PC-3 (cell line): ENCODE measurements at places on chromosomes 1 and 21. TPM values are rescaled to one million over a fixed set of nuclear protein-coding genes. Genes with fewer than 3 reads are reported as not detected.

- peak; percentile 74 for DNase-seq
Measured at GRCh38 chr1:35557118-35557610, at the start of gene KIAA0319L. KIAA0319L (minus strand) TSS chr1:35557403; CDS start chr1:35554491, 2,912 bp downstream.

DNA sequence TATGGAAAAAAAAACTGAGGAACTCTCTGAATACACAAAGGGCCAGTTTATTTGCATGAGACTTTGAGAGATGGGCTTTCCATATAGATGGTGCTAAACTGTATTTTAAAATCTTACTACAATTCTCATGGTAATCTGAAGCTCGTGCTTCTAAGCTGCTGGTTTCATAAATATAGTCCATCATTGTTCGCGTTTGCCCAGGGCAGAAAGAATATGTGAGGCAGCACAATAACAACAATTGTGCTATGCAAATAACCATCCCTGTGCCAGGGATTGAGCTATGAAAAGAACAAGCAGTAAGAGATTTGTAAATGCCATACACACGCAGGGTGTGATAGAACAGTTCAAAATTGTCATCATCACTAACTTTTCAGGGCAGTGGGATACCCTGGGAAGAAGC is 4.9 kb upstream of the EPS15 start:
- no peak for DNase-seq

- DNase-seq: no peak
Measured at GRCh38 chr1:9670085-9670484, 18.6 kb downstream of the PIK3CD start.

DNA sequence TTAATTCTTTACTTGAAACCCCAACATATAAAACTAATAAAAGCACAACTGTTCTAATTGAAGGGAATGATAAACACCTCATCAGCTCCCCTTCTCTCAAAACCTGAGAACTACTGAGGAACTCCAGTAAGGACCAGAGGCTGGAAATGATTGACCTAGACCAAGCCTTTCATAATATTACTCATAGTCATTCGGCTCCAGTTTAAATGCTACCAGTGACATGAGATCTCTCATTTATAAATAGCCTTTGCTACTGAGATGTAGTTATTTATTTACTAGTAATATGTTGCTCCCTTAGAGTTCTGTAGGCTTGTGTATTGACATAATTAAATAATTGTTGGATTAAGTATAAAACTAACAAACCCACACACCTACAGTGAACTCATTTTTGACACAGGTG is 209.8 kb upstream of the PRMT6 start:
- DNase-seq: no peak

DNA sequence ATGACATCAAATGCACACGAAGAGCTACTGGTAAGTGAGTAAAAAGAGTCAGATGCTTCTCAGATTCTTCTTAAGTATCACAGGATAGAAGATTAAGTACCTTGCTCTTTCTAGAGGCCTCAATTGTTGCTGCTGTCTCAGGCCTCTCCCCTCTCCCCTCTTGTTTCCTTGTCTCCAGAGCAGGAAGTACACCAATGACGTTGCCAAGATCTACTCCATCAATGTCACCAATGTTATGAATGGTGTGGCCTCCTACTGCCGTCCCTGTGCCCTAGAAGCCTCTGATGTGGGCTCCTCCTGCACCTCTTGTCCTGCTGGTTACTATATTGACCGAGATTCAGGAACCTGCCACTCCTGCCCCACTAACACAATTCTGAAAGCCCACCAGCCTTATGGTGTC is 21.3 kb upstream of the SARS1 start:
- no peak for DNase-seq

- DNase-seq: no peak
Measured at GRCh38 chr1:243849421-243850201, 432 bp downstream of the AKT3 start.

- DNase-seq: no peak
Measured at GRCh38 chr1:167880580-167881021, 33.3 kb downstream of the ADCY10 start.

DNA sequence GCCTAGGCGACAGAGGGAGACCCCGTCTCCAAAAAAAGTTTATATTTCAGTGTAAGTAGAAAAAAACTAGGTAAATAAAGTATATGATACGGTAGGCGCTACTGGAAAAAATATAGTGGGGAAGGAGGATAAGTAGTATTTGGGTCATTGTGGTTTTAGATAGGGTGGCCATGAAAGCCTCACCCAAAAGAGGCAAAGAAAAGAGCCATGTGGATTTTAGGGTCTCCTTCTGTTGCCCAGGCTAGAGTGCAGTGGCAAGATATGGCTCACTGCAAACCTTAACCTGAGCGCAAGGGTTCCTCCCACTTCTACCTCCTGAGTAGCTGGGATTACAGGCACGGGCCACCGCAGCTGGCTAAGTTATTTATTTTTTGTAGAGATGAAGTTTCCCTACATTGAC is 17.1 kb downstream of the LEPR start:
- no peak for DNase-seq

DNA sequence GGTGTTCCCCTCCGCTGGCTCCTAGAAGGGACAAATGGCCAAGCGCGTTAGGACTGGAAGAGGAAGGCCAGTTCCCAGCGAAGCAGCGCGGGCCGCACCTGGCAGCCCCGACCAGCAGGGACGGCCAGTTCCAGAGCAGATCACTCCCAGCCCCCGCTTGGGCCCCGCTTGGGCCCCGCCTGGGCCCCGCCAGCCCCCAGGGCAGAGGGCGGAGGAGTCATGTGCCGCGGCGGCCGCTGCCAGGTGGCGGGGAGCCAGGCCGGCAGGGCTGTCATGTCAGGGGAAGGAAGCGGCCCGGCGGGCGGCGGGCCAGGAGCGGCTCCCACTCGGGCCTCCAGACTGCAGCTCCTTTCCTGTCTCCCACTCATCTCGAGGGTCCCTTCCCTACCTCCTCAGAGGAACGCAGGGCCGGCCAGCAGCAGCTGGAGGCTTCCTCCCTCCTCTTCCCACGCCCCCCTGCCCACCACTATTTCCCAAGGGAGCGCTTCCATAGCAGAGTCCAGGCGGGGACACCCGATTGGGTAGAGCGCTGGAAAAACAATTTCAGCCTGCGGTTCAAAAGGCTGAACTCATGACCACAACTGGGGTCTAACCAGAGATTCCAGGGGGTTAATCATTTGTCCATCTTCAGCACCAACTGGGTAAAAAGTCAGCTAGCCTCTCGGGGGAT is 16.5 kb downstream of the ZNF697 start:
- peak; percentile 42 for DNase-seq

- peak; percentile 62 for DNase-seq
Measured at GRCh38 chr1:90133133-90133532, 138.2 kb downstream of the ZNF326 start.

DNA sequence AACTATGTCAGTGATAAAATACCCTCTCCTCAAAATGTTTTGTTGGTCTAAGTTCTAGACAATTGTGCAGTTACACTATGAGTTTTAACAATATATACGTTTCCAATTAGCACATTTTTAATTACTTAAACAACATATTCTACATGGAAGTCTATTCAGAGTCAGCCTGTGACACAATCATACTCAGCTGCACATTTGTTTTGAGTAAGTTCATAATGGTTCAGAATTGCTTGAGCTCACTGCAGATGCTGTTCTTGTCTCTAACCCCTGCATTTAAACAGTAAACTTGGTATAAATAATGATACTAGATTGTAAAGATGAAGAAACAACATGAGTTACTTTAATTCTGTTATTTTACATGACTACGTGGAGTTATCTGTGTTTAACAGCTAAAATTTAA is 30.6 kb downstream of the CDKN2C start:
- no peak for DNase-seq

DNA sequence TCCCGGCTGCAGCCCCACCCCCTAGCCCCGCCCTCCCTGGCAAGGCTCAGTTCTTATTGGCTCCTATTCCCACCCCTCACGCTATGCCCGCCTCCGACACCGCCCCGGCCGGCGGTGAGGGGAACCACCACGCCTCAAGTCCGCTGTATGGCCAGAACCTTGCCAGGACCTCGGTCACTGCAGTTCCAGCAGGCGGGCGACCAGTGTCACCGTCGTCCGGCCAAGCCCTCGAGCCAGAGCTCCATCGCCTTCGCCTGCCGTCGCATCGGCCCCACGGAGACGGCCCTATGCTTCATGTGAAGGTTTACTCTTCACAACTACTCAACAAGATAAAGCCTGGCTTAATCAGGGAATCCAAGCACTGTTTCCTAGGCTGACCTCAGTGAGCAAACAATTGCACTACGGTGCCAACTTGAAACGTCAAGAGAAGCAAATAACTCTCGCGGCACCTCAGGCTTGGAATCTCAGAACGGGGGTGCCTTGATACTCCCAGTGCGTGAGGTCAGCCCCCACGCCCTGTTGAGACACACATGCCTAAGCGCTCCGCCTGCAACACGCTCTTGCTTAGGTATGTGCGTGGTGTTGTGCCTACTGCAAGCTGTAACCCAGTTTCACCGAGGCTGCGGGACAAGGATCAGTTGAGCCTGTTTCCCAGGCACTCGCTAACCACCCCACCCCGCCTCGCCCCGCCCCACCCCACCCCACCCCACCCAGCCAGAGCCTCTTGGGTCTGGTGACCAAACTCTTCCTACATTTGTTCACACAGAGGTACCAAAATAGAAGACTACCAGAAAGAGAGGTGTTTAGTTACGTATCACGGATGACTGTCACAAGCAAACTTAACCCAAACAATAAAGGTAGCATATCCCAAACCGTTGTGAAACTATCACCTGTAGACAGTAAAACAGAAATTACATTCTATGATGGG is 498 bp upstream of the DENND2C start:
- peak; percentile 93 for DNase-seq

DNA sequence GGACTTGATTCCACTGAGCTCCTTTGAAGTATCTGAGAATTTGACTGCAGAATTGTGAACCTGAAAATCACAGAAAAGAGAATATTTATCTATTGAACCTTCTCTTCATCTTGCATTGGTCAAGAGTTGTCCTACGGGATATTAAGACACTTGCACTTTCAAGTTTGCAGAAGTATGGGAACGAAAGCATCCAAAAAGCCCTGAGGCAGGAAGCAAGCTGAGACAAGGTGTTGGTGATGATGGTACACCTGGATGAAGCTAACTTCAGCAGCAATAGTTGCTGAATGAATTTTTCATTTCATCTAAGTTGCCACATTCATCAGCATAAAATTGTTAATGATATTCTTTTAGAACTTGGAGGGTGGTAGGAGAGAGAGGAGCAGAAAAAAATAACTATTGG is 686.6 kb upstream of the ADAMTS5 start:
- DNase-seq: no peak

- no peak for DNase-seq
Measured at GRCh38 chr1:30665216-30666010, 58.0 kb downstream of the MATN1 start.

DNA sequence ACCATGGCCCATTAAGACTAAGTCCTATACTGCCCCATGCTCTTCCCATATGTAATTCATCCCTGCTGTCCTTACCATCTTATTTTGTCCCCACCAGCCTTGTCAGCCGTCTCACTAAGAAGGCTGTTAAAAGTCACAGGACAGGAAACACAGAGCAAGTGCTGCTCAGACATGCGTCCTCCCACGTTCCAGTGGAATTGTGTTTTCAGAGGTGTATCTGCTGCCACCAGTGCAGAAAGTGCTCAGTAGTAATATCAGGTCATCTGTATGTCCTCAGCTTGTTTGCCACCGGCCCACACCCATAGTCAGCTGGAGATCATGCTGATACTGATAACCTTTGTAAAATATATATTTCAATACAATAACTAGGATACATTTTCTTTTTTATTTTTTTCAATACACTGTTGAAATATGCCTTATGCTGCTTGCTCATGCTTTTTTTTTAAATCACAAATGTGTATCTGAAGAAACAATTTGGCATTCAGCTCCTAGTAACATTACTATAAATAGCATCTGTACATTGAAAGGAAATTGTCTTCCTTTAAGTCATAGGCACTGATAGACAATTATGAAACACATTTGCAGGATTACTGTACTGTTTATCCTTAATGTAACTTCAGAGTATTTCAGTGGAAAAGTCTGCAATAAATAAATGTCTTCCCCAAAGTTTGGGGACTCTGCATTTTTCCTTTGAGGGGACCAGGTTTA is 156.9 kb downstream of the EDEM3 start:
- no peak for DNase-seq

- DNase-seq: peak; percentile 73
Measured at GRCh38 chr1:21534674-21535378, 25.6 kb downstream of the ALPL start.

DNA sequence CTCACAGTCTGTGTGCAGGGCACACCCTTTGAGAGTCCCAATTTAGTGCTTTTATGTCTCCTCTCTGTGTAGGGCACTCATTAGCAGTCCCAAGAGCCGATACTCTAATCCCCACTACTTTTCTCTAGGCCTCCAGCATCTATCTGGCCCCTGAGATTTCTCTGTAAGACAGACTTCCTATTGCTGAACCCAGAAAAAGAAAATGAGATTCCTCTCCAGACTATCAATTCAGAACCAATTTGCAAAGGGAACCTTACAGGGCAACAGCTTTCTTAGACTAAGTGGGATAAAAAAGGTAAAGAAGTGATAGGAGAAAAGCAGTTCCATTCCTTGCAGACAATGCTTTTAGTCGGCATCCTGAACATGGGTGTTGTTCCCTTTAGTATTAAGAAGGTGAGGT is 172.2 kb downstream of the EDEM3 start:
- DNase-seq: no peak

RIPPLY3 gene
- total RNA-seq: 10.0 and 11.4 TPM in 2 replicates

ASPM gene
- 28.6 and 35.0 TPM in 2 replicates for total RNA-seq

CD1E gene
- not detected in 2 replicates for total RNA-seq

NIPAL3 gene
- 35.2 and 43.7 TPM in 2 replicates for total RNA-seq

TMEM125 gene
- total RNA-seq: 8.6 and 9.8 TPM in 2 replicates

SPRR2F gene
- not detected in 2 replicates for total RNA-seq

VSIG8 gene
- total RNA-seq: 0.29 and 0.47 TPM in 2 replicates

C1QA gene
- not detected in 2 replicates for total RNA-seq

SPRR2B gene
- total RNA-seq: not detected in 2 replicates
